Ovary (tissue), 10 donors: ENCODE measurements at places on chromosomes 6 and 20.

DNA sequence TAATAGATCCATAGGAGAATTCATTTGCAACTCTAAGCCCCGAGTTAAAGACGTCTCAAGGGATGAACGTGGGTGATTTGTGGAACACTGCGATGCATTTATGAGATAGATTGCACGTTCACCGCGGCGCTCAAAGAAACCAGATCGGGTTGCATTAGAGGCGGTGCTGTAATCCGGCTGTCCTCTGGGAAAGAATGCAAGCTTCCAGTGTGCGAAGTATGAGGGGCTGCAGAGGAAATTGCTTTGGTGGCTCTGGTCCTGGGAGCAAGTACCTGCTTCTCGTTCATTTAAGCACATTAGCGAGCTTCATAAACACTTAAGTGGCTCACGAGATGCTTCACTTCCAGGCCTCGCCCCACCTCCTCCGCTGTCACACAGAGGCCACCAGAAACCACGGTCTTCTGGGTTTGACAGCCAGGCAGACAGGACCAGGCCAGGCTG lies 182.3 kb downstream of the CDH4 start:
- no peak for DNase-seq

- DNase-seq, result no peak
Measured at GRCh38 chr20:1817577-1818211, 77.5 kb upstream of the SIRPA start.

GRCh38 chr6:8481727-8482126 lies 46.4 kb upstream of the SLC35B3 start:
- DNase-seq, result no peak

DNA sequence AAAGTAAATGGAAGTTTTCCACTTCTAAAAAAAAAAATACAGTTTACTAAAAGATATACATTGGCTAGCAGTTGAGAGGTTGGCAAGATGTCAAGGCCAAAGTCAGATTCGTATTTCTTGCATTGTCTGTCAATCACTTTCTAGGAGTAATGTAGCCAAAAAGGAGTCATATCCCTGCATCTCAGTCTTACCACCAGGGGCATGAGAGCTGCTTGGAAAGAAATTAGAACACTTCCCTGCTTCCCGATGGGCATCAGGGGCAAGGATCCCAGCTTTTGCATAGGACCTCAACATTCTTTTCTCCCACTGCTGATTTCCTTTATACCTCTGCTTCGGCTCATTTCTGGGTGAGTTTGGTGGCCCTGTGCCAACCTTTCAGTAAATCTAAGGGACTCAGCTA lies 581.0 kb upstream of the MAP3K7 start:
- DNase-seq, result no peak

DNA sequence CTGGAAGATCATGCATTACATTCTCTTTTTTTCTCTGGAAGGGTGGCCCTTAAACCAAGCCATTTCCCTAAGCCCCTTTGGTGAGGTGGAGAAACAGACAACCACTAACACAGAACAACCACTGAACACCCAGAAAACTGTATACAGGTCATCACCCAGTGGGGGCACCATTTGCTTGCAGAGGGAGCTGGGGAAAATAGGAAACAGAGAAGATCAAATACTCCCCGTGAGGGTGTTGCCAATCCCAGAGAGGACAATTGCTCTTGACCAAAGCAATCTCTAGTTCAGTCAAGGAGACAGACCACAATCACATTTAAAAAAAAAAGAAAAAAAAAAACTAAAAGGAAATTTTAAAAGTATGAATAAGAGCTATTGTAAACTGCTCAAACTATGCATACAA lies 865 bp upstream of the DAAM2 start:
- DNase-seq, result no peak

GRCh38 chr20:37759052-37759553 lies 65.3 kb downstream of the CTNNBL1 start:
- DNase-seq, result no peak

DNA sequence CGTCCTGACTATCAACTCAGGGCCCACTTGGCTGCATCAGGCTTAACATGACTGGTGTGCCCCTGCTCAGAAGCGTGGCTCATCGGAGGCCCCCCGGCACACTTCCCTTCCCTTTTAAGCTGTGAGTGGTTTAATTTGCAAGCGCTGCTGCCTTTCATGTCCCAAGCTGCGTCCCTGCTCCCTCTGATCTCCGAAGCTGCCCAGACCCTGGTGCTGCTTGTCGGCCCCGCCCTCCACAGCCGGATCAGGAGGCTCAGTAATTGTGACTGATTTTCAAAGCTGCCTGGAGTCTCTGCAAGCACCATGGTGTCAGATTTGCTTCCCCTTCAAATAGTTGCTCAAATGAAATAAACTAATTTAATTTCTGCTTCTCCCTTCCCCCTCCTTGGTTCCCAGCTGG lies 71.1 kb downstream of the CDH22 start:
- no peak for DNase-seq

DNA sequence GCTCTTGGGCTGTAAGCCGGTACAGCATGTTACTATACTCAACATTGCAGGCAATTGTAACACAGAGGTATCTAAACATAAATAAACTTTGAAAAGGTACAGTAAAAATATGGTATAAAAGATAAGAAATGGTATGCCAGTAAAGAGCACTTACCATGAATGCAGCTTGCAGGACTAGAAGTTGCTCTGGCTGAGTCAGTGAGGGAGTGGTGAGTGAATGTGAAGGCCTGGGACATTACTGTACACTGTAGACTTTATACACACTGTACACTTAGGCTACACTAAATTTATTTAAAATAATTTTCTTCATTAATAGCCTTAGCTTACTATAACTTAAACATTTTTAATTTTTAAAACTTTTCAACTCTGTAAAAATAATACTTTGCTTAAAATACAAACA lies 37.8 kb upstream of the ANKEF1 start:
- DNase-seq, result no peak

GRCh38 chr6:123529843-123530242 lies 106.9 kb downstream of the TRDN start:
- DNase-seq, result no peak

- DNase-seq, result no peak
Measured at GRCh38 chr20:14450256-14450655, 112.8 kb upstream of the FLRT3 start.

- DNase-seq, result no peak
Measured at GRCh38 chr6:170182781-170183120, 108.1 kb downstream of the DLL1 start.

- DNase-seq, result no peak
Measured at GRCh38 chr6:169265486-169266131, 12.0 kb upstream of the THBS2 start.

GRCh38 chr20:51211191-51211590 lies 188.3 kb upstream of the KCNG1 start:
- no peak for DNase-seq

- no peak for DNase-seq
Measured at GRCh38 chr20:49599746-49600113, 31.8 kb upstream of the PTGIS start.

- no peak for DNase-seq
Measured at GRCh38 chr6:107493158-107494057, 3.5 kb downstream of the SOBP start.

- DNase-seq, result no peak
Measured at GRCh38 chr6:56963043-56963442, 8.1 kb downstream of the BEND6 start.

DNA sequence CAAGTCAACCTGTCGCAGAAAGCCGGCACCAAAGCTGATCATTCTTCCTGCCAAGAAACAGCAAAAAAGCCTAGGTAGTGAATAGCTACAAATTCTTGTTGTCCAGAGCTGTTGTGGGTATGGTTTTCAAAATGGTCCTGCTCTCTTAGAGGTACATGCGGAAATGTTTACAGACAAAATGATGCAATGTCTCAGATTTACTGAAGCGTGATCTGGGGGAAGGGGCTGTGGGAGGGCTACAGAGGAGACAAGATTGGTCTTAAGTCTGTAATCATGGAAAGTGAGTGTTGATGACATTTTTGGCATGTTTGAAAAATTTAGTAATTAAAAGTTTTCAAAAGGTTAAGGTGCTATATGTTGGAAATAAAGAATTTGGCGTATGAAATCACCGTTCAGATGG lies 6.2 kb downstream of the NTSR1 start:
- DNase-seq, result no peak

DNA sequence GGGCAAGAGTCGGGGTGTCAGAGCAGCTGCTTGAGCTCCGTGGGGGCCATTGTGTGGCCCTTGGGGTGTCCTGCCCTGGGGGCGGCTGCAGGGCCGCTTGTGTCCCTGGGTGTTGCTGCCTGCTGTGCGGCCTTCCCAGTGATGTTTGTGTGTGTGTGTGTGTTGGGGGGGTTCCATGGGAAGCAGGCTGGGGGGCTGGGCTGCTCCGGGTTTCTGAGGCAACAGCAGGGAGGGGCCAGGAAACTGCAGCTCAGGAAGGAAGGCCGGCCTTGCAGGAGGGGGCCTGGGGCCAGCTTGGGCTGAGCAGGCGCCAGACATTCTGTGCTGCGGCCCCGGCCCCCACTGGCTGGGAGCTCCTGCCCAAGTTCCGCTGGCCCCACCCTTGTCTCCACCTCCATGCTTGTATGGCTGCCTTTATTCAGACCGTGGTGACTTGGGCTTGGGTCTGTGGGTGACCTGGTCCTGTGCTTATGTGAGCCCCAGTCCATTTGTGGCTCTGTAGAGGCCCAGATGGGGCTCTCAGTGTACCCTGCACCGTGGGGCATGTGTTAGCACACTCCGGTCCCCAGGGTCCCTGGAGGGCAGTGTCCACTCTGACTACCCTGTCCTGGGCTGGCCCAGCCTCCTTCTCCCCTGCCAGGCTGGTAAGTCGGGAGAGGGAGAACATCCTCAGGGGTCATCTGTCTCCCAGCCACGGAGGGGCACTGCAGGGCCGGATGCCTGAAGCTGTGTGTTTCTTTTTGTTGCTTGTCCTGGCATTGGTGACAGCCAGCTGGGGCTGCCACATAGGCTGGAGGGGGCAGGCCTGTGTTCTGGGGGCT lies 4.6 kb upstream of the SOX18 start:
- no peak for DNase-seq

DNA sequence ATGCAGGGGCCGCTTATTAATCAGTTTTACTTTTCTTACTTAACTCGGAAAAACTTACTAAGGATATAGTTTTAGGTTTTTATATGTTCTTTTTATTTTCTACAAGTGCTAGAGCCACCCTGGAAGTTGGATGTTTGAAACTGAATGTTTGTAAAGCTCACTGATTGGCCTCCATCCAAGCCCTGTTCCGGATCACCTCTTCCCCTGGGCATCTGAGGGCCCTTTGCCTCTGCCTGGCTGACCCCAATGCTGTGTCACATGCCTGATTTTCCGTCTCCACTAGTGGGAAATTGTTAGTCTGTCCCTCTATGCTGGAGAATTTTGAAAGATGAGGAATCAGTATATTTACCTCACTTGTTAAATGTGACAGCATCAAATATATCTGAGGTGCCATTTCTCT lies 79.3 kb downstream of the SLC35F1 start:
- no peak for DNase-seq

DNA sequence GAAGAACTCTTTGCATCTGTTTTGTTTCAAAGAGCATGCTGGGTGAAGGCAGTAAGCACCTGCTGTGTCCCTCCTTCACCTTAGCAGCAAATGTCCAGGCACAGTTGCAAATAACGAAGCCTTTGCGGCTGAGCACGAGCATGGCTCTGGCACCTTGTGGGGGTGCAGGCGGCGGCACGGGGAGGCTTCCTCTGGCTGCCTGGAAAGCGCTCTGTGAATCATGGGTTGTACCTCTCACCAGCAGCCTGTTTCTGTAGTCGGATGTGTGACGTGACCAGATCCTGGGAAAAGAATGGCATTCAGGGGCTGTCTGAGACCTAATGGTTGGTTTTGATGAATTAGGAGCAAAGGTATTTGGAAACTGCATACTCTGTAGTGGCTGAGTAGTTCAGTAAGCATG lies 144.8 kb downstream of the DTNBP1 start:
- no peak for DNase-seq

GRCh38 chr6:117396228-117396627 lies 29.5 kb downstream of the ROS1 start:
- no peak for DNase-seq

- no peak for DNase-seq
Measured at GRCh38 chr6:68975064-68975463, 340.0 kb downstream of the ADGRB3 start.

DNA sequence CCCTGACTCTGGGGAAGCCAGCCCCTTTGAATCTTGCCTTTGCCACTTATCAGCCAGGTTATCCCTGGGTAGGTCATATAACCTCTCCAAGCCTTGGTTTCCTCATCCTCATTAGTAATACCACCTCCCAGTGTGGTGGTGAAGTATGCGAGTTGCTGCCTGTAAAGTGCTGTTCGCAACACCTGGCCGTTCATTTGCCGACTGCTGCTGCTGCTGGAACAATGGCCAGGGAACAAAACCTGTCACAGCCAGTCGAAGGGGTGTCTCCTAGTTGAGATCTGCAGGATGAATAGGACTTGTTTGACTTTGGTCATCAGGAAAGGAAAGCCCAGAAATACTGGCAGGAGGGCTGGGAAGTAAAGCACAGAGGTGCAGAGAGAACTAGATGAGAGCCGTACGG lies 6.1 kb downstream of the MANBAL start:
- DNase-seq, result no peak

DNA sequence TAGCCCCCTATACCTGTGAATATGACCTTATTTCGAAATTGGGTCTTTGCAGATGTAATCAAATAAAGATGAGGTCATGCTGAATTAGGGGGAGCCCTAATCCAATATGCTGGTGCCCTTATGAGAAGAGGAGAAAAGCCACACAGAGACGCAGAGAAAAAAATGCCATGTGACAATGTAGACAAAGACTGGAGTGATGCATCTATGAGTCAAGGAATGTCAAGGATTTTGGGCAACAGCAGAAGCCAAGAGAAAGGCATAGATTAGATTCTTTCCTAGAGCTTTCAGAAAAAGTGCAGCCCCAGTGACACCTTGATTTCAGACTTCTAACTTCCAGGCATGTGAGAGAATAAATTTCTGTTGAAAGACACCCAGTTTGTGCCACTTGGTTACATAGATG lies 47.4 kb upstream of the HS3ST5 start:
- no peak for DNase-seq

GRCh38 chr20:31842471-31843157 lies 2.8 kb downstream of the FOXS1 start:
- DNase-seq, result peak; percentile 85

- DNase-seq, result no peak
Measured at GRCh38 chr6:118771253-118771652, 119.9 kb upstream of the CEP85L start.

DNA sequence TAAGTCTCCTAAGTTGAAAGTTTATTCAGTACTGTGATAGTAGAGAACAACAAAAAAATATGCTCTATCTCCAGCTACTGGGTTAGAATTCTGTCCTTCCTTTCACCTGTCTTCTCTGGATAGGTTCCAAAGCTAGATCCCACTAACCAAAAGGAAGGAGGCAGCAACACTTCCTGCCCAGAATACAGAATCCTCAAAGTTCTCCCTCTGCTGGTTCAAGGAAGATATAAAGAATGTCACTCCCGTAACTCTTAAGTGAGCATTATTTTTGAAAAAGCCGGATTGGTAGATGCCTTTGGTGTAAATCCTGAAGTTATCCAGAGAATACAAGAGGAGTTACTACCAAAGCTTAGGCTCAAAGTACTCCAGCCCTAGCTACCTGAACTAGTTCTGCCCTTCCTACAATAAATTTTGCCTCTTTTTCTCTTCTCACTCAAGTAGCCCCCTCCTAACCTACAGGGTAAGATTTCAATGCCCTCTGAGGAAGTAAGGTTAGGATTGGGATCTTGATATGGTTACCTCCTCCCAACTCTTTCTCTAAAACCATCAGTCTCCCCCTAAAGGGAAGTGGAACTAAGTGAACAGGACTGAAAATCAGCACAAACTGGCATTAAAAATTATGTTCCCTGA lies 26.0 kb upstream of the CRIP3 start:
- no peak for DNase-seq
